ENCODE measurements at places on chromosomes 5 and 9. TPM values are rescaled to one million over a fixed set of nuclear protein-coding genes. Genes with fewer than 3 reads are reported as not detected.

ARAP3 gene
- 5.5 TPM for total RNA-seq

THBS4 gene
- total RNA-seq = 0.22 TPM

ADAMTS16 gene
- total RNA-seq = 2.4 TPM

SPATA31A3 gene
- not detected for total RNA-seq

SLC25A2 gene
- total RNA-seq = 0.05 TPM

GMCL2 gene
- not detected for total RNA-seq

CER1 gene
- total RNA-seq = not detected

ORM2 gene
- total RNA-seq = not detected

PLEKHG4B gene
- total RNA-seq = 9.9 TPM

TMEM215 gene
- not detected for total RNA-seq

EMB gene
- 1.3 TPM for total RNA-seq

WNK2 gene
- 0.02 TPM for total RNA-seq

SLC35D2 gene
- 51.3 TPM for total RNA-seq

PTGDS gene
- total RNA-seq = not detected

MEGF10 gene
- total RNA-seq = 0.71 TPM

CARD9 gene
- 0.05 TPM for total RNA-seq

DOLK gene
- 29.8 TPM for total RNA-seq

PGM5 gene
- total RNA-seq = 1.1 TPM

SMIM27 gene
- total RNA-seq = 6.5 TPM

SLCO6A1 gene
- not detected for total RNA-seq

ENTR1 gene
- 64.2 TPM for total RNA-seq

IL5 gene
- not detected for total RNA-seq

PAM gene
- 360 TPM for total RNA-seq

NR5A1 gene
- not detected for total RNA-seq

SPATA31E1 gene
- not detected for total RNA-seq

CENPH gene
- 36.2 TPM for total RNA-seq
